ENCODE measurements at places on chromosomes 1 and 21. TPM values are rescaled to one million over a fixed set of nuclear protein-coding genes. Genes with fewer than 3 reads are reported as not detected.

- no peak overlapping the region for H3K4me3 ChIP-seq
- H3K4me1 ChIP-seq = peaks cover 42% of the 10 kb centered on the region
- H3K27me3 ChIP-seq = no peaks in the 10 kb centered on the region
- H3K27ac ChIP-seq = no peak overlapping the region
These were observed 37.8 kb upstream of the POFUT2 start for GRCh38 chr21:45325206-45326168.

REN gene
- 0.59 TPM for total RNA-seq

CORT gene
- not detected for total RNA-seq

GRCh38 chr1:38464071-38464661, 395.4 kb downstream of the RRAGC start:
- DNase-seq = no peak
- H3K27me3 ChIP-seq = no peaks in the 10 kb centered on the region
- no peaks in the 10 kb centered on the region for H3K4me1 ChIP-seq

VHLL gene
- total RNA-seq = not detected

- H3K4me3 ChIP-seq = no peak overlapping the region
- H3K4me1 ChIP-seq = no peaks in the 10 kb centered on the region
- H3K27ac ChIP-seq = no peak overlapping the region
- no peaks in the 10 kb centered on the region for H3K27me3 ChIP-seq
- no peaks in the 10 kb centered on the region for H3K36me3 ChIP-seq
- no peak for DNase-seq
These were observed 10.3 kb upstream of the CDCP2 start for GRCh38 chr1:54163051-54163450.

DNA sequence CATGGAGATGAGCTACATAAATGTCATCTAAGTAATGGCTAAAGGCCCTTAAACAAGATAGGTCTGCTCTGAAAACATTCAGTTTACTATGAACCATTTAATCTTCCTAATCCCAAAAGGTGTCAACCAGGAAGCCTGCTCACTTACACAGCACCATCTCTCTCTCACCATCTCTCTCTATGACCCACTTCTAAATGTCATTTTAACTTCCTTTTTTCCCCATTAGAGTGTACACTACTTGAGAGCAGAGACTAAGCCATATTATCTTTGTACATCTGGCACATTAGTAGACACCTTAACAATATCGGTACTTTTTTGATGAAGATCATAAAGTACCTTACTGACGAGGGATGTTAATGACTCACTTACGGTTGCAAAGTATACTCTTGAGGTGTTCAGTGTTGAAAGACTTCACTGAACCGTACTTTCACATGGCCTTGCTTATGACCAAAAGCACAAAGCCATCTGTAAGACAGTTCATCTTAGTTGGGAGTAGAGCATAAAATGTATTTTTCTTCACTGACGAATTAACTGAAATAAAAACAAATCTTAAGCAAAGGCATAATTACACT, 25.4 kb downstream of the FBXO42 start:
- DNase-seq = no peak
- H3K4me1 ChIP-seq = peaks cover 17% of the 10 kb centered on the region
- peaks cover 5% of the 10 kb centered on the region for H3K36me3 ChIP-seq

HSD3B2 gene
- not detected for total RNA-seq

- DNase-seq = no peak
- H3K4me3 ChIP-seq = no peak overlapping the region
- peaks cover 91% of the 10 kb centered on the region for H3K4me1 ChIP-seq
- H3K36me3 ChIP-seq = peaks cover 63% of the 10 kb centered on the region
- H3K27ac ChIP-seq = peak overlapping the region; percentile 43
These were observed 6.4 kb downstream of the SELENON start for GRCh38 chr1:25806418-25806817.

FCGR3A gene
- 323 TPM for total RNA-seq

GRCh38 chr1:100622037-100622436, 84.1 kb downstream of the GPR88 start:
- H3K27ac ChIP-seq = no peak overlapping the region
- peaks cover 24% of the 10 kb centered on the region for H3K4me1 ChIP-seq
- no peaks in the 10 kb centered on the region for H3K36me3 ChIP-seq
- no peaks in the 10 kb centered on the region for H3K27me3 ChIP-seq
- no peak for DNase-seq

DNA sequence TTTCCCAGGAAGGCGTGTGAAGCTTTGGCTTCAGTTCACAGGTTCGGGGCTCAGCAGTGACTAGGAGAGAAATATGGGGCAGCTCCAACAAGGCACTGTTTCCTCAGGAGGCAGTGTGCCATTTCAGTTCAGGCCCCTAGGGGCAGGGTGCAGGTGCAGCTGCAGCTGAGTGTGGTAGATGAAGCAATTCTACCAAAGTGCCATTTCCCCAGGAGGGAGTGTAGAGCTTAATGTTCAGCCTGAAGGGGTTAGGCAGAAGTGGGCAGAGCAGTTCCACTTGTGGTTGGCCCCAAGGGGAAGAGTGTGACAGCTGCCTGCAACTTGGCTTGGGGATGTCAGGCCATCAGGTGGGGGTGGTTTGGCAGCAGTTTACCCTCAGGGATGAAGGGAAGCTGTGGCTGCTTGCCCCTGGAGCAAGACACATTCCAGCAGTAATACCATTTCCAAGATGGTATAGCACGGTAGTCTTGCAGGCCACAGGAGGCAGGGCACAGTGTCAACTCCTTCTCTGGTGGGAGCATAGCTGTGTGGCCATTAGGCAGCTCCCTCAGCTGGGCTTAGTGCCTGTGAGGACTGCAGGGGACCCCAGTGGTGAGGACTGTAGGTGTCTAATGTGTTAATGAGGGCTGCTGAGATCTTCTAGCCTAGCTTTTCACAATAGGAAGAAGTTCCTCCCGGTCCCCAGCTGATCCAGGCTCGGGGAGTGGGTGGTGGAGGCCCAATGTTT, 34.7 kb downstream of the RGSL1 start:
- H3K4me3 ChIP-seq = no peak overlapping the region
- H3K36me3 ChIP-seq = no peaks in the 10 kb centered on the region
- no peak for DNase-seq

OR2T29 gene
- not detected for total RNA-seq

- H3K4me3 ChIP-seq = no peak overlapping the region
- DNase-seq = no peak
- H3K4me1 ChIP-seq = peaks cover 6% of the 10 kb centered on the region
These were observed 67.2 kb downstream of the ATP5PO start for GRCh38 chr21:33848249-33848953.

GRCh38 chr1:178646821-178647220, 78.2 kb upstream of the RALGPS2 start:
- H3K4me3 ChIP-seq = no peak overlapping the region
- H3K27me3 ChIP-seq = no peaks in the 10 kb centered on the region
- no peaks in the 10 kb centered on the region for H3K4me1 ChIP-seq
- no peak overlapping the region for H3K27ac ChIP-seq

DNA sequence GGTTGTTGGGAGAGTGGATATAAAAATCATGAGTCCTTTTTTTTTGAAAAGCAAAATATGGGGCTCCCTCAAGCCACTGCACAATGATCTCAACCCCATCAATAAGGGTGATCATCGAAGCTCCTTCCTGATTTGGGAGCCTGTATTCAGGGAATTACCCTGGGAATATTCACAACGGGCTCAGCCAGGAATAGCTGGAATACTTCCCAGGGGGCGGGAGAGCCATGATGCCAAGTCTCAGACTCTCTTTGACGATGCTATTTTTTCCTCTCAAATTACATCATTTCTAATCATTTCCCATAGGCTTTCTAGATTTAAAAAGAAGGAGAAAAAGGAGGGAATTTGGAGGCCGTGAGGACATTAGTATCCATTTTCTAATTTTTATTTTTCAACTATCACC, 18.4 kb downstream of the OLIG1 start:
- peaks cover 4% of the 10 kb centered on the region for H3K27me3 ChIP-seq
- H3K4me3 ChIP-seq = no peak overlapping the region
- DNase-seq = no peak
- no peaks in the 10 kb centered on the region for H3K36me3 ChIP-seq
- H3K27ac ChIP-seq = no peak overlapping the region
- H3K4me1 ChIP-seq = no peaks in the 10 kb centered on the region

- H3K4me1 ChIP-seq = no peaks in the 10 kb centered on the region
- H3K36me3 ChIP-seq = no peaks in the 10 kb centered on the region
- H3K4me3 ChIP-seq = no peak overlapping the region
- H3K27ac ChIP-seq = no peak overlapping the region
- no peak for DNase-seq
- no peaks in the 10 kb centered on the region for H3K27me3 ChIP-seq
These were observed 84.5 kb upstream of the C1orf174 start for GRCh38 chr1:3984586-3984985.

GUCA2A gene
- not detected for total RNA-seq

KCNJ15 gene
- 62.7 TPM for total RNA-seq

CAMK2N1 gene
- total RNA-seq = 43.0 TPM

MUTYH gene
- 23.7 TPM for total RNA-seq

- no peak overlapping the region for H3K4me3 ChIP-seq
- no peak for DNase-seq
- no peaks in the 10 kb centered on the region for H3K27me3 ChIP-seq
- H3K4me1 ChIP-seq = no peaks in the 10 kb centered on the region
- H3K36me3 ChIP-seq = no peaks in the 10 kb centered on the region
- no peak overlapping the region for H3K27ac ChIP-seq
These were observed 3.3 kb upstream of the HNRNPCL1 start for GRCh38 chr1:12851779-12852178.

SYT2 gene
- not detected for total RNA-seq

ELAVL4 gene
- not detected for total RNA-seq

Measured in lower lobe of right lung (tissue), 2 donors.